Right ventricle myocardium superior (tissue), 1 donor: ENCODE measurements at places on chromosomes 7 and 10. TPM values are rescaled to one million over a fixed set of nuclear protein-coding genes. Genes with fewer than 3 reads are reported as not detected.
A peak's percentile ranks its signal among the peaks of the same experiment; 100 is the strongest.

GRCh38 chr7:54015251-54015650 is 526.9 kb upstream of the VSTM2A start:
- no peak for DNase-seq

GRCh38 chr7:21526007-21526406 is 16.8 kb upstream of the DNAH11 start:
- no peak for DNase-seq

- DNase-seq = no peak
Measured at GRCh38 chr10:7786430-7786829, 1.4 kb downstream of the KIN start.

The SLC26A4 gene
- 0.46 TPM for total RNA-seq

GRCh38 chr10:95559896-95560277 is 1.3 kb downstream of the SORBS1 start:
- DNase-seq = no peak

DNA sequence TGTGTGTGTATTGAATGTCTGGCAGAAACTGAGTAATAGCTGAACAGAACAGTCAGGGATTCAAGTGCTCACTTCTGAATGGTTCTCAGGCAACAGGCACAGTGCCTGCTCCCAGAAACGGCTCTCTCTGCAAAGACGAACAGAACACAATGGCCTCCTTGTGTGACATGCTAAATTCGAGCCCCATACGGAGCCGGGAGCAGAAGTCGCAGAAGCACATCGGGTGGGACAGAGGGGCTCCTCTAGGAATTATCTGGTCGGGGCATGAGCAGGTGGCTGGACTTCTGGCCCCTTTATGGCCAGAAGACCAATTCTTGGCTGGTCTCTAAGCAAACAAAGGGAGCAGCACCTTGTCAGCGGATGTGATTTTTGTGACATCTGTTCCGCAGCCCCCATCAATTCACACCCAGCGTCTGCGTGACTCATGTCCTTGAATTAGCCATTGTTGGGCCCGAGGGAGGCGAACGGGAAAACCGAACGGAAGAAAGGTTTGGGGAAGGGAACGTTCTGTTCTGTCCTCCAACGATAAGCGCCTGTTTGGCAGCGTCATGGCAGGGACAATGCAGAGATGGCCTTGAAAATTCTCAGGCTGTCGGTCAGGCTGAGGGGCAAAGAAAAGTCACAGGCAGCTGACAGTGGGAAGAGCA is 47.3 kb upstream of the NPTX2 start:
- peak; percentile 41 for DNase-seq

DNA sequence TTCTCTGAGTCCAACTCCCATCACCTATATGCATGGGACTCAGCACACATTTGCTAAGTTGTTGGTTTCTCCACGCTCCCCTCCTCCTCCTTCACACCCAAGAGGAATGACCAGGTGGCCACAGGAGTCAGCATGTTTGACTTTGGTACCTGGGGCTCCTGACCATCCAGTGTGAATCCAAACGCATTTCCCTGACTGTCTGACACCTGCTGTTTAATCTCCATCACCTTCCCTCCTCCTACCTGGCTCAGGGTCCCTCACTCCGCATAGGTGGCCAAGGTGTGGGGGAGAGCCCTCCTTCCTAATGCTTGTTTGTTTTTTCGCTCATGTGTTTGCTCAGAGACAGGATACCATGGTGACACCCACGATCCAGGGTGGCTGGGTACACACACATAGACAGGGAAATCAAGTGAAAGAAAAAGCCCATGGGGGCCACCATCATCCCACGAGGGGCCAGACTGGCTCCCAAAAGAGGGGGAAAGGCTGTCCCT is 194.9 kb downstream of the KCNMA1 start:
- DNase-seq = no peak

- DNase-seq = peak; percentile 62
Measured at GRCh38 chr10:116271593-116272439, 1.2 kb downstream of the GFRA1 start.

The TRIM56 gene
- 16.7 TPM for total RNA-seq

DNA sequence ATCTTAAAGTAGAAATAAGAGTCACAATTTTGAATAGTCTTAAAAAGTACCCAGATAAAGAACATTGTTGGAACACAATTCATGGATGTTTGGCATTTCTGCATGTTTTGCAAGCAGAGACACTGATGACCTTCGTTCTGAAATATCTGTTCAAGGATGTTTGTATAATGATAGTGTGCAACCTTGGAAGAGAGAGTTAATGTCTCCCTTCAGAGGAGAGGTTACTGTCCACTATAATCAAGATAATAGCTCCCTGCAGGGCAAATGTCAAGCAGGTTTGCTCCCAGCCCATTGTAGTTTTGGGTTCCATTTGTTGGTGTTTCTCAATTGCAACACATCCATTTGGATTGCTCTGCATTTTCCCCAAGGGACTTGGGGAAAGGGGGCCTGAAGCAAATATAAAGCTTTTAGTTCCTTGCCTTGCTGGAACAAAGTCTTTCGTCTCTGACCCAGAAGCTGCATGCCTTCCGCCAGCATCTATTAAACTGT is 45.2 kb downstream of the COL1A2 start:
- no peak for DNase-seq

DNA sequence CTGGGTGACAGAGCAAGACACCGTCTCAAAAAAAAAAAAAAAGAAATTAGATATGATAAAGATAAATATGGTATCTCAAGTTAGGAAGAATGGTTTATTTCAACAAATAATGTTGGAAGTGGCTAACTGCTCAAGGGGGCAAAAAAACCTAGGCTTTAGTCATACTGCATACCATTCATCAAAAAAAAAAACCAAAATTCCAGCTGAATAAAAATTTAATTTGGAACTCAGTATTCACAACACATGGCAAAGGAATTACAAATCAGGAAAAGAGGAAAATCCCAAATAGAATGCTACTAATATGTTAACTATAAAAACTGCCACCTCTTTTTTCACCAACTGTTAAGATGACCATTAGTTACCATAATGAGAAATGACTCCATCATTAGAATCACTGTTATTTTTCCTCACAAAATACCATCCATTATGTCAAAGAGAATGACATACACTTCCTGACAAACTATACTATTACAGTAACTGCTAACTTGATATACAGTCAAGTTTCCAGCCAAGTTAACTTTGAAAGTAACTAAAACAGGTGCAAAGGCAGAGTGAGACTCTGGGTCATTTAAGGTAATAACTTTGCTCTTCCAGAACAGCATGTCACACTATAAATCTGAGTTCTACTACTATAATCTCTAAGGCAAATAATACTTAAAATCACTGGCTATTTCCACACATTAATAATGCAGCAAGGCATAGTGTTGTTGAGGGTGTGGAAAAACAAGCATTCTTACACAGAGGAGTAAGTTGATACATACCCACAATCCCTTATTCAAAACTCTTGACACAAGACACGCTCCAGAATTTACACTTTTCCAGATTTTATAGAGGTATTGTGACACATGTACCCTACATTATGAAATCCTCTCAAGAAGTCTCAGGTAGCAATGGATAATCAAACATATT is 10.2 kb downstream of the KBTBD2 start:
- no peak for DNase-seq

The ANKIB1 gene
- total RNA-seq = 37.3 TPM

DNA sequence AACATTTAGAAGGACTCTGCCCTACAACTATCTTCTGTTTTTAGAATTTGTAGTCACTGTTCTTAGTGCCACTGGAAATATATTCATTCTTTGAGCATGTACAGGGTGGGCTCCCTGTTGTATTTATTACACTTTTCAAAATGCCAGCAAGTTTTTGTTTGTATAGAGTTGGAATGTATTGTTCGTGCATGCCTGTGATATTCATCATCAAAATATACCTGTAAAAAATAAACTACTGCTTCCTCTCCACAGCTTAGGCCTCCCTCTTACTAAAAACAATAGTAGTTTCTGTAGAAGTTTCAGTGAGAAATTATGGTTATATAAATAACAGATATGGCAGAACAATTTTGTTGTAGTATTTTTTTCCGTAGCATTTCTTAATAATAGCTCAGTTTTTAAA is 61.6 kb downstream of the NHLRC2 start:
- DNase-seq = no peak

GRCh38 chr7:90552521-90552920 is 43.6 kb upstream of the CDK14 start:
- no peak for DNase-seq

GRCh38 chr10:47044741-47045140 is 133.5 kb downstream of the PTPN20 start:
- no peak for DNase-seq

- no peak for DNase-seq
Measured at GRCh38 chr10:124157271-124157681, 63.9 kb upstream of the CHST15 start.

The AKR1C1 gene
- total RNA-seq = 31.4 TPM

DNA sequence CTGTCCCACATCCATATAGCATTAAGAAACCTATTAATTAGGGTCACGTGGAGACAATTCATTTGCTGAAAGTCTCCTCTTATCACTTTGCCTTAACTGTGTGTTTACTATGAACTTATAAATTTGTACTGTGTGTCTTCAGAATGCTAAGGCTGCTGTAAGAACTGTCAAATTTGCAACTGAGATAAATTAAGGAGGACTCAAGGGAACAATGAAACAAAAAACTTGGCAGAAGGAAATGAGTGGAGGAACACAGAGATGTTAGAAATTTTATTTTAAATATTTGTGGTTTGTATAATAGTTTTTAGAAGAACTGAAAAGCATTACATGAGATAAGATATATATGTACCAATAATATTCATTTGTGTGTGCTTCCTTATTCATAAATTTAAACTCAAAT is 1005.3 kb upstream of the SORCS1 start:
- no peak for DNase-seq

The ELMO1 gene
- total RNA-seq = 11.9 TPM

The TECPR1 gene
- 16.1 TPM for total RNA-seq

DNA sequence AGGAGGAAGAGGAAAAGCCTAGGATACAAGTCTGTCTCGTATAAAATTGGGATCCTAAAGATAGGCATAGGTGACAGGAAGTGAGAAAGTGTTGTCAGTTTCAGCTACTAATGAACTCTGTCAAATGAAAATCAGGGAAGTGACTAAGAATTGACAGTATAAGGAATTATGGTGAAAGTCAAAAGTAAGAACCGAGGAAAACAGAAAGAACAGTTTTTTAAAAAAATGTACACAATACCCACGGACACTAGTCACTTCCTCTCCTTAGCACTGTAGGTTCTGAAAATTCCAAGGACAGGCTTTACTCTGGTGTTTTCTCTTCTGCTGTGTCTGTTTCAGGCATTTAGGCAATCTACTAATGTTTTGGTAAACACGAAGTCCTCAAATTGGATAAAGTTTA is 42.3 kb downstream of the ATAD1 start:
- DNase-seq = no peak

The TLL2 gene
- total RNA-seq = 8.7 TPM

GRCh38 chr7:148723166-148723559 is 24.5 kb downstream of the CUL1 start:
- no peak for DNase-seq

The RAB19 gene
- total RNA-seq = not detected

GRCh38 chr7:70696201-70696754 is 435.7 kb upstream of the GALNT17 start:
- no peak for DNase-seq

The SPDYE2 gene
- not detected for total RNA-seq

DNA sequence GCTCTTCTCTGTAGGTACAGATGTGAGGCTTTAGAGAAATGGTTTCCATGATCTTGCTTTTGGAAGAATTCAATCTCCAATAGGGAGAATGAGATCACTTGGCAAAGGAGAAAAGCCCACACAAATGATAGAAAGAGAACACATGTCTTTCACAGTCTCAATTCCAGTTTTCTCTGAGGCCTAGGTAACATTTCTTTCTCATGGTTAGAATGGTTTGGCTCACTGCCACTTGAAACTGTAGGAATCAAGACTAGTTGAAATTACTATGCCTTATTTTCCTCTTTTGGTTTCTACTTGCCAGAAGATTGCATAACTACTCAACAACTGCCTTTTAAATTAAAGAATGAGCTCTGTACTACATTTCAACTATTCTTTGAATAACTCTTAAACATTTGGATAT is 276.5 kb upstream of the TEX47 start:
- DNase-seq = no peak
